ENCODE measurements at places on chromosomes 16 and 17. TPM values are rescaled to one million over a fixed set of nuclear protein-coding genes. Genes with fewer than 3 reads are reported as not detected.
A peak's percentile ranks its signal among the peaks of the same experiment; 100 is the strongest.

DNA sequence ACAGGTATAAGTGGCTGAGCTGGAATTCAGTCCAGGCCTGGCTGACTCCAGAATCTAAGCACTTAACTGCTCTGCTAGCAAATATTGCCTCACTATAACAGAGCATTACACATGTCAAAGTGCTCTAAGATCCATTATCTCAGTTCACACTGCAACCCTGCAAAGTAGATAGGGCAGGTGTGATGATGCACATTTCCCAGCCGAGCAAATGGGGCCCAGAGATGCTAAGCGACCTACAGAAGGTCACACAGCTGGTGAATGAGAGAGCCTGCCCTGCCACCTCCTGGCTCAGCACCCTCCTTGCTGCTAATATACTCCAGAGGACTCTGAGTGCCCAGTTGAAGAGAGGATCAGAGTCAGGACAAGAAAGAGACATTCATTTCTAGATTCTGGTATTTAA, 73.6 kb upstream of the CCL1 start:
- H3K27ac ChIP-seq: no peak overlapping the region
- DNase-seq: no peak
- H3K4me3 ChIP-seq: no peak overlapping the region
- H3K36me3 ChIP-seq: no peaks in the 10 kb centered on the region

- DNase-seq: no peak
- H3K27ac ChIP-seq: no peak overlapping the region
- peaks cover 15% of the 10 kb centered on the region for H3K4me1 ChIP-seq
- no peak overlapping the region for H3K4me3 ChIP-seq
These were observed 219.4 kb upstream of the CIBAR2 start for GRCh38 chr16:85331688-85332087.

- no peaks in the 10 kb centered on the region for H3K27me3 ChIP-seq
- H3K27ac ChIP-seq: no peak overlapping the region
- no peak overlapping the region for H3K4me3 ChIP-seq
- no peaks in the 10 kb centered on the region for H3K36me3 ChIP-seq
- DNase-seq: no peak
These were observed 4.6 kb downstream of the CNGB1 start for GRCh38 chr16:57966204-57966771.

The SP6 gene
- 8.5 TPM for total RNA-seq

DNA sequence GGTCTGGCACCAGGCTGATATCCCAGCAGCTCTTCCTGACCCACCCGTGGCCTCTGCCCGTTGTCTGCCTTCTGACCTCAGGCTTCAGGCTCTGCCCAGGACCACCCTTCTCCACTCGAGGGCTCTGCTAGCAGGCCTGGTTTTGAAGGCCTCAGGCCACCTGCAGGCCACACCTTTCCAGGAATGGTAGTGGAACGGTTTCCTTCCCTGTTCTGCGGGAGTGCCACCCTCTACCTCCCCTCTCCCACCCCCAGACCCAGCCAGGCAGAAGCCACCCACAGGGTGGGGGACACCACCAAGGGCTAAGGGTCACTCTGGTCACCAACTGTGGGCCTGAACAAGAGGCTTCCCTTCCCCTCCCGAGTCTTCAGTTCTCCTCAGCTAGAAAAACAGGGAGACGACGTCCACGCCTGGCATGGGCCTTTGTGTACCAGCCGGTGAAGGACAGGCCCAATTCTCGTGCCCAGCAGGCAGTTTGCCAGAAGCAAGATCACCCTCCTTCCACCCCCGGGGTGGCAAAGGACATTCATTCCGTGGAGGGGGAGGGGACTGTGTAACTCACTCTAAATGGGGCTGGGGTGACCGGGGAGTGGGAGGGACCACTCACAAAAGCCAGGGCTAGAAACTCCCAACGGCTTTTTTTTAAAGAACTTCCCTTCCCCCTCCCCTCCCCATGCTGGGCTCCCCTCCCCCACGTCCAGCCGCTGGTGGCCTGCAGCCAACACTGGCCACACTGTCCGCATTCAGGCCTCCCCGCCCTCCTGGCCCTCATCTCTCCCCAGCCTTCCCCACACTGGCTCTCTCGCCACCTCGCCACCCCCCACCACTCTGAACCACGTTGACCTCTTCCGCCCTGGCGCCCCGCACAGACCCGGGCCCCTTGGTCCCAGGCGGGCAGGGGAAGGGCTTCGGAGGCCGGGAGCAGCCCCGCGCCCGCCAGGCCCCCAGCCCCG, 7.7 kb downstream of the CBX4 start:
- peaks cover 37% of the 10 kb centered on the region for H3K4me1 ChIP-seq
- peaks cover 22% of the 10 kb centered on the region for H3K36me3 ChIP-seq
- no peaks in the 10 kb centered on the region for H3K27me3 ChIP-seq
- H3K4me3 ChIP-seq: peak overlapping the region; percentile 32
- DNase-seq: peak; percentile 82

GRCh38 chr16:78348886-78349285, 249.4 kb downstream of the WWOX start:
- DNase-seq: no peak
- no peak overlapping the region for H3K4me3 ChIP-seq
- H3K27ac ChIP-seq: no peak overlapping the region
- no peaks in the 10 kb centered on the region for H3K4me1 ChIP-seq

The MFSD6L gene
- total RNA-seq: 0.41 TPM

The KRT20 gene
- not detected for total RNA-seq

The CA7 gene
- total RNA-seq: not detected

GRCh38 chr17:62309396-62309795, 71.0 kb upstream of the EFCAB3 start:
- H3K27me3 ChIP-seq: no peaks in the 10 kb centered on the region
- H3K27ac ChIP-seq: no peak overlapping the region
- H3K36me3 ChIP-seq: no peaks in the 10 kb centered on the region
- no peak overlapping the region for H3K4me3 ChIP-seq

DNA sequence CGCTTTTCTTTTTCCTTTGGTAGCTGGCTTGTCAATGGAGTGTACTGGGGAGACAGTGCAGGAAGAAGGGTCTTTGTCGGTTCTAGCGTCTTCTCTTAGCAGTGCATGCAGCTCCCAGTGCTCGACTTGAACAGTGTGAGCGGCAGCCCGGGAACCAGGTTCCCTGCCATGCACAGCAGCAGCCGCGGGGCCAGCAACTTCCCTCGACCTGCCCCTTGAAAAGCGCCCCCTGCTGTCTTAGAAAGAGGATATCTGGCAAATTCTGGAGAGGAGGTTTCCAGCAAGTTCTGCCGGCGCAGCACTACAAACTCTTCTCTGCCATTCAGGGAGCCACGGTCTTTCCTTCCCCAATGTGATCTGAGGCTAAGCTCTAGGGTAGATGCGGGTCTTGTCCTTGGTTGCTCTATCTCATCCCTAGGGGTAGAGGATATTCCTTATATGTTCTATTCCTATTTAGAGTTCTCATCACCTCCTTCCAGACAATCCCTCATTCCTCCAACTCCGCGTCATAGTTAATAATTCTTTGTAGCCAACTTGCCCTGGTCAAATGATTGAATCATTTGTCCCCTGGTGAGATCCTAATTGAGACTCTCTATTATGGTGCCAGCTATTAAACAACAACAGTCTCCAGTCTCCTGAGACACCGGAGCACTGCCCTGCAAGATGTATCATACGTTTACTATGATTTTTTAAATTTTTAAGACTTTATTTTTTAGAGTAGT, 451.3 kb downstream of the PMP22 start:
- H3K4me3 ChIP-seq: no peak overlapping the region
- no peak overlapping the region for H3K27ac ChIP-seq
- no peaks in the 10 kb centered on the region for H3K27me3 ChIP-seq
- no peaks in the 10 kb centered on the region for H3K4me1 ChIP-seq
- no peaks in the 10 kb centered on the region for H3K36me3 ChIP-seq

DNA sequence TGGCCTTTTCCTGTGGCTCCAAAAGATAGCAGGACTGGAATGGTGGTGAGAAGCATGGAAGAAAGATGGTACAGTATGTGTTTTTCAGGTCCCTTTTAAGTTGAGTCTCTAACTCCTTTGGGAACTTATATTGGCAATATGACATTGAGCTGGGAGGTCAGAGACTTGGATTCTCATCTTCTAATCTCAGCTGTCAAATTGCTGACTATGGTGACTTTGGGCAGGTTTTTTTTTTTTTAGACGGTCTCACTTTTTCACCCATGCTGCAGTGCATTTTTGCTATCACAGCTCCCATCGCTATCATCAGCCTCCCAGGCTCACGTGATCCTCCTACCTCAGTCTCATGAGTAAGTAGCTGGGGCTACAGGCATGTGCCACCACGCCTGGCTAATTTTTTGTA, 15.1 kb upstream of the CDK5R1 start:
- no peaks in the 10 kb centered on the region for H3K4me1 ChIP-seq
- H3K4me3 ChIP-seq: no peak overlapping the region
- H3K27ac ChIP-seq: no peak overlapping the region
- H3K36me3 ChIP-seq: peaks cover 98% of the 10 kb centered on the region
- no peak for DNase-seq
- no peaks in the 10 kb centered on the region for H3K27me3 ChIP-seq

DNA sequence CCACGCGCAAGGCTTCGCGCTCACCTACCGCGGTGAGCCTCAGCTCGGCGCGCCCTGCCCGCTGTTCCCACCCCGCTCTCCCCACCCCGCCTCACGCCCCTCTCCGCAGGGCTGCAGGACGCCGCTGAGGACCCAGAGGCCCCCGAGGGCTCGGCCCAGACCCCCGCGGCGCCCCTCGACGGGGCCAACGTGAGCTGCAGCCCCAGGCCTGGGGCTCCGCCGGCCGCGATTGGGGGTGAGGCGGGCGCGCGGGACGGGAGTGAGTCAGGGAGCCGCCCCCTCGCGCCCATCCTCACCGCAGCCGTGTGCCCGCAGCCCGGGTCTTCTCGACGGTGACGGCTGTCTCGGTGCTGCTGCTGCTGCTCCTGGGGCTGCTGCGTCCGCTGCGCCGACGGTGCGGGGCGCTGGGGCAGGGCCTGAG, 1.9 kb upstream of the PAQR4 start:
- no peak overlapping the region for H3K27ac ChIP-seq
- peaks cover 62% of the 10 kb centered on the region for H3K27me3 ChIP-seq
- no peak for DNase-seq
- H3K4me1 ChIP-seq: peaks cover 45% of the 10 kb centered on the region

- no peaks in the 10 kb centered on the region for H3K27me3 ChIP-seq
- no peak for DNase-seq
- peaks cover 4% of the 10 kb centered on the region for H3K4me1 ChIP-seq
- H3K36me3 ChIP-seq: no peaks in the 10 kb centered on the region
- H3K4me3 ChIP-seq: no peak overlapping the region
These were observed 156.7 kb upstream of the RPH3AL start for GRCh38 chr17:509316-509715.

The KCNJ12 gene
- 2.5 TPM for total RNA-seq

GRCh38 chr17:78020717-78021108, 62.2 kb downstream of the TNRC6C start:
- H3K27ac ChIP-seq: no peak overlapping the region
- DNase-seq: no peak
- H3K27me3 ChIP-seq: no peaks in the 10 kb centered on the region

The CSH1 gene
- total RNA-seq: not detected

GRCh38 chr16:70430667-70431536, 8.0 kb downstream of the ST3GAL2 start:
- peaks cover 70% of the 10 kb centered on the region for H3K4me1 ChIP-seq
- H3K27ac ChIP-seq: peak overlapping the region; percentile 85
- DNase-seq: peak; percentile 75
- no peaks in the 10 kb centered on the region for H3K27me3 ChIP-seq
- no peaks in the 10 kb centered on the region for H3K36me3 ChIP-seq
- H3K4me3 ChIP-seq: no peak overlapping the region

DNA sequence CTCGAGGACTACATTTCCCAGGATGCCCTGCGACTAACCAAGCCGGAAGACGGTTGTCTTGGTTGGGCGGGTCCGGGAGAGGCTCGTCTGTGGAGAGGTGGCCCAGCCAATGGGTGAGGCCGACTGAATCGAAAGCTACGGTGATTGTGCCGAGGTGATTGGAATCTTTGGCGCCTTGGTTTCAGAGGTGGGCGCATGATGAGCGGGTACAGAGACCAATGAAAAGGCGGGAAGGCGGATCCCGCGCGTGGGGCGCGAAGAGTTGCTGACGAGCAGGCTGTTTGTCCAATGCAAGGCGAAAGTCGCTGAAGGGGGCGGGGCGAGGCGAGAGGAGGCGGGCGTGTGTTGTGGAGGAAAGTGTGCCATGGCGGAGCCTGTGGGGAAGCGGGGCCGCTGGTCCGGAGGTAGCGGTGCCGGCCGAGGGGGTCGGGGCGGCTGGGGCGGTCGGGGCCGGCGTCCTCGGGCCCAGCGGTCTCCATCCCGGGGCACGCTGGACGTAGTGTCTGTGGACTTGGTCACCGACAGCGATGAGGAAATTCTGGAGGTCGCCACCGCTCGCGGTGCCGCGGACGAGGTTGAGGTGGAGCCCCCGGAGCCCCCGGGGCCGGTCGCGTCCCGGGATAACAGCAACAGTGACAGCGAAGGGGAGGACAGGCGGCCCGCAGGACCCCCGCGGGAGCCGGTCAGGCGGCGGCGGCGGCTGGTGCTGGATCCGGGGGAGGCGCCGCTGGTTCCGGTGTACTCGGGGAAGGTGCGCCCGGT, at the start of gene NFATC2IP:
Gene NFATC2IP, plus strand, starts transcription at position 290 of the 762 bp plus-strand sequence. Its CDS starts 75 bp downstream, at position 365.
- peaks cover 28% of the 10 kb centered on the region for H3K36me3 ChIP-seq
- H3K27ac ChIP-seq: peak within 1 kb of the TSS; percentile 90
- H3K4me1 ChIP-seq: peaks cover 9% of the 10 kb centered on the region
- H3K4me3 ChIP-seq: peak within 1 kb of the TSS; percentile 99
- peak; percentile 99 for DNase-seq

- no peak for DNase-seq
- no peak overlapping the region for H3K27ac ChIP-seq
- no peaks in the 10 kb centered on the region for H3K36me3 ChIP-seq
These were observed 3.6 kb downstream of the SPIRE2 start for GRCh38 chr16:89831810-89832328.

GRCh38 chr17:38416840-38417209, 11.4 kb upstream of the ARHGAP23 start:
- H3K27ac ChIP-seq: no peak overlapping the region
- peak; percentile 76 for DNase-seq
- H3K4me3 ChIP-seq: no peak overlapping the region
- H3K27me3 ChIP-seq: peaks cover 38% of the 10 kb centered on the region

DNA sequence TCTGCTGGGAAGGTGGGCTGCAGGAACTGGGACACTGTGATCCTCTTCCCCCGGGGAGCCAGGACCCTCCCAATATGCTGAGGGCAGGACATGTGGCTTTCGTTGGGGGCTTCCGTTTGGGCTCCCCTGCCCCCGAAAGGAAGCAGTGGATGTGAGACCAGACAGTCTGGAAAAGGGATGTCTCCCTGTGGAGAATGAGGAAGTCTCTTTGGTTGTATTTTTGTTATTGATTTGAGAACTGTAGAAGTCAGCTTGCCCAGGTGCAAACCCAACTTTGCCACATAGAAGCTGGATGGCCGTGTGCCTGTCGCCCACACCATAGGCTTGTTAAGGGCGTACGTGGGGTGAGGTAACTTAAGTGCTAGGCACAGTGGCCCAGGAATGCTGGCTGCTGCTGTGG, 18.8 kb downstream of the LLGL2 start:
- H3K27me3 ChIP-seq: no peaks in the 10 kb centered on the region
- no peak overlapping the region for H3K27ac ChIP-seq

- H3K36me3 ChIP-seq: no peaks in the 10 kb centered on the region
- no peaks in the 10 kb centered on the region for H3K4me1 ChIP-seq
- DNase-seq: peak; percentile 85
- H3K27me3 ChIP-seq: no peaks in the 10 kb centered on the region
- H3K27ac ChIP-seq: no peak overlapping the region
These were observed 611.3 kb upstream of the SALL1 start for GRCh38 chr16:51762081-51762996.
